GM13976 (cell line): ENCODE measurements at places on chromosomes 1 and 21.

- no peak for DNase-seq
These were observed 776 bp upstream of the CADM3 start for GRCh38 chr1:159170639-159171038.

DNA sequence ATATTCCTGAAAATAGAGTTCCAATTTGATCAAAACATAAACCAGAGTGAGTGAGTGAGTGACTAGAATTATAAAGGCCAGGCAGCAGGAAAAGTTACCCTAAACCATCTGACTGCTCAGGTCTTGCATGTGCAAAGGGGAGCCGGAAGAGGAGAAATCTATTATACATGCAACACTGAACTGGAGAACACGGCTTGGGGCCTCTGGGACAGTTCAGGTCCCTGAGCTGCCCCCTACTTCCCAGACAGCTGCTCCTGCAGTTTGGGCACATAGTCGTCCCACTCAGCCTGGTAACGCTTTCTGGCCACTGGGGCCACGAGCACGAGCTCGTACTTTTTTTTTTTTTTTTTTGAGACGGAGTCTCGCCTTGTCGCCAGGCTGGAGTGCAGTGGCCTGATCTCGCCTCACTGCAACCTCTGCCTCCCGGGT, 40.1 kb downstream of the PTPRC start:
- DNase-seq = no peak

DNA sequence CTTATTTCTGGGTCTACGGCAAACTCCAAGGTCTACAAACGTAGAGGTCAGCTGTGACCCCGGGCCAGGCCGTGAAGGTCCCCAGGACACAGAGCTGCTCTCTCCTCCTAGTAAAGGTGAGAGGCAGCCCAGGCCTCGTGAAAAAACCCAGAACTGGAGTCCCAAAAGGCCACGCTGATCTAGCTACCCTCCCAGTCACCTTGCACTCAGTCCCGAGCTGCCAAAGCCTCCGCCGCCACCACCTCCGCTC, 125 bp downstream of the ATP5PF start:
- no peak for DNase-seq

DNA sequence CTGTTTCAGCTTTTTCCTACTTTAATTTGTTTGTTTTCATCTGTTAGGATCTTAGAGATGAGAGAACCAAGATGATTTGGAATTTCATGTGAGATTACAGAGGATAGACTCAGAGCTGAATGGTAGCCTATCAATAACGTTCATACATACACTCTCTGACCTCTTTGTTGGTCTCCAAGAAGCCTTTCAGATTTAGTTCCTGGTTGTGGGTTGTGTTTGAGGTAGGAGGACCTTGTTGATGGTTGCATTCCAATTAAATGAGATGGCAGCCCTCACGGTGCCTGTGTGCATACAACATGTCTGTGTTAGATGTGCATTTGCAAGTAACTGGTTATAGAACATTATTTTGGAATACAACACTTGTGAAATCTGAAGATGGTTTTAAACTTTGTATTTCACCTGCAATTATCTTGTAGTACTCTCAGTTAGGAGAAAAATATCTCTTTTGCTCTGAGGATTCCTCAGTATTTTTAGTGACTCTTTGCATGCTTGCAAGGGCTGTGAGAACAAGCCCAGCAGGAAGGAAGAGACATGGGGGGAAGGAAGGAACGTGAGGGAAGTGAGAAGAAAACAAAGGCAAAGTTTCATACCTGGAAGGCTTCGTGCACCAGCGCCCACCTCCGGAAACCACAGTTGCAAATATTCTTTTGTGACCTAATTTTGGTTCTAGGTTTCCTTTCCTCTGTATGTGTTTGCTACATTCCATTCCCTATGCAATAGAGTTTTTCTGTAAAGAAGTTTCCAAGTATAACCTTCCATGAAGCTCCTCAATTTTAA, 291.8 kb downstream of the DISC1 start:
- DNase-seq = no peak

DNA sequence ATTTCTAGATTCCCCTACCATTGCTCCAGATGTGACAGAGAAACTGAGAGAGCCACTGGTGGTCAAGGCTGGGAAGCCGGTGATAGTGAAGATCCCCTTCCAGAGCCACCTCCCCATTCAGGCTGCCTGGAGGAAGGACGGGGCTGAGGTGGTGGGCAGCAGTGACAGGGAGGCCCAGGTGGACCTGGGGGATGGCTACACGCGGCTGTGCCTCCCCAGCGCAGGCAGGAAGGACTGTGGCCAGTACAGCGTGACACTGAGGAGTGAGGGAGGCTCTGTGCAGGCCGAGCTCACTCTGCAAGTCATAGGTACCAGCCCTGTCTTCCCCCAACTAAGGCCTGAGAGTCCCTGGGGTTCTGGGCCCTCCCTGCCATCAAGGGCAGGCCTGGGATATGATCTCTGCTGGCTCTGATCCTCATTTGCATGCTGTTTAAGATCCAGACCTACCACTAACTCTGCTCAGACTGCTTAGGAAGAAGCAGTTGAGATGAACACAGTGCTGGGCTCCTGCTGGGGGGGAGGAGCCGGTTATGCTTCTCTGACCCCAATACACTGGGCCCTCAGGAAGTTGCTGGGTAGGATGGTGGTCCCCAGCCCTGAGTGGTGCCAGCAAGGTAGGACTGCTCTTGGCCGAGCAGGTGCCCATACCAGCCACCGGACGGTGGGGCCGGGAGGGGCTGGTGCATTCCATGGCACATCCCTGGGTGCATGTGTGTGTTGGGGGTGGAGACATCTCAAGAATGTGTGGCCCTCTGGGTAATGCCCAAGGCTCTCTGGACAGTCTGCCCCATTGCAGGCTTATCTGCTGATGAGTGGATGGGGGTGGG, 25.1 kb downstream of the IGFN1 start:
- no peak for DNase-seq

GRCh38 chr1:212794561-212795014, 2.9 kb downstream of the TATDN3 start:
- DNase-seq = peak; percentile 77

- no peak for DNase-seq
These were observed 41.9 kb downstream of the DDR2 start for GRCh38 chr1:162674034-162674608.

DNA sequence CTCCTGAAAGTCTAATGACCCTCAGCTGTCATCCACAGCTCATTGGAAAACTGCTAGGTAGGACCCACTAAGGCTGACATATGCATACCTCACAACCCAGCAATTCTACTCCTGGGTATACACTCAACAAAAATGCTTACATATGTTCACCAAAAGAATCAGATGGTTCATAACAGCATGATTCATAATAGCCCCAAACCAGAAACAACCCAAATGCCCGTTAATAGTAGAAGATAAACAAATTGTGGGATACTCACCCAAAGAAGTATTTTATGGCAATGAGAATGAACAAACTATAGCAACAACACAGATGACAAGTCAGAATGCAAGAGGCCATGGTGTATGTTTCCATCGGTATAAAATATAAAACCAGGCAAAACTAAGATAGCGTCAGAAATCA, 124.6 kb downstream of the HLCS start:
- DNase-seq = no peak

DNA sequence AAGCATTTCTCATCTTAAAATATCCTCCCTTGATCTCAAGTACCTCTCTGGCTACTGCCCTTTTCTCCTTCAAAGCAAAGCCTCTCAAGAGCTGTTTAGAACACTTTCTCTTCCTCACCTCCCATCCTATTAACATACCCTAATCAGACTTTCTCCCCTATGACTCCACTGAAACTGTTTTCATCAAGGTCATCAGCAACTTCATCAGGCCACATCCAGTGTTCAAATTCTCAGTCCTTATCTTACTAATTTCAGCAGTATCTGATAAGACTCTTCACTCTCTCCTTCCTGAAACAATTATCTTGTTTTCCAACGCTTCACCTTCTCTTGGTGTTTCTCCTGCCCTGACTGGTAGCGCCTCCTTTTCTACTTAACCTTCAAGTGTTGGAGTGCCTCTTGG, 1.5 kb upstream of the RAP1A start:
- DNase-seq = peak; percentile 51

- no peak for DNase-seq
These were observed 69.8 kb upstream of the HAO2 start for GRCh38 chr1:119298687-119299303.

GRCh38 chr1:33982419-33982818, 118.5 kb downstream of the HMGB4 start:
- no peak for DNase-seq

- no peak for DNase-seq
These were observed 1.4 kb downstream of the MAP1LC3C start for GRCh38 chr1:241997401-241997998.
